ENCODE measurements at places on chromosomes 5 and 9. TPM values are rescaled to one million over a fixed set of nuclear protein-coding genes. Genes with fewer than 3 reads are reported as not detected.

LRRC14B gene
- not detected for total RNA-seq

DAB2 gene
- 19.9 TPM for total RNA-seq

SLC25A2 gene
- total RNA-seq = not detected

SPINK6 gene
- not detected for total RNA-seq

DRD1 gene
- total RNA-seq = not detected

PCDHA9 gene
- not detected for total RNA-seq

IL33 gene
- not detected for total RNA-seq

HIGD2A gene
- total RNA-seq = 108 TPM

ARHGAP26 gene
- total RNA-seq = 1.1 TPM

SLC36A3 gene
- total RNA-seq = not detected

FBXL7 gene
- 5.0 TPM for total RNA-seq

RANBP17 gene
- total RNA-seq = 9.5 TPM

SHOC1 gene
- not detected for total RNA-seq

CCDC192 gene
- total RNA-seq = not detected

ACOT12 gene
- total RNA-seq = not detected

IRX1 gene
- total RNA-seq = not detected

ZDHHC11 gene
- total RNA-seq = 0.12 TPM

IFNA13 gene
- not detected for total RNA-seq

SLC23A1 gene
- not detected for total RNA-seq

PPP3R2 gene
- total RNA-seq = not detected

MLANA gene
- not detected for total RNA-seq

PLGRKT gene
- 66.7 TPM for total RNA-seq

FLT4 gene
- total RNA-seq = not detected

PTGS1 gene
- 10.1 TPM for total RNA-seq

PCDHA13 gene
- total RNA-seq = not detected

TMEM215 gene
- not detected for total RNA-seq

MOB3B gene
- total RNA-seq = under 0.01 TPM

SOHLH1 gene
- not detected for total RNA-seq

Measured in RPMI7951 (cell line).